Placental pericyte (primary cell): ENCODE measurements at places on chromosomes 1 and 21. TPM values are rescaled to one million over a fixed set of nuclear protein-coding genes. Genes with fewer than 3 reads are reported as not detected.

CSF1 gene
- 28.8 and 148 TPM in 2 replicates for total RNA-seq

PRELP gene
- total RNA-seq: under 0.01 and 0.14 TPM in 2 replicates

DR1 gene
- 29.5 and 49.7 TPM in 2 replicates for total RNA-seq

PPM1J gene
- total RNA-seq: 0.66 and 0.86 TPM in 2 replicates

FMO4 gene
- total RNA-seq: 0.72 and 1.1 TPM in 2 replicates

BEND5 gene
- 0.14 TPM in 1 of 2 replicates, not detected in the other for total RNA-seq

NGF gene
- 0.57 and 1.3 TPM in 2 replicates for total RNA-seq
